Stimulated activated CD8-positive, alpha-beta memory T cell treated with anti-CD3 and anti-CD28 coated beads, Interleukin-15, amount 100 ng/mL, for 48 hours (primary cell): ENCODE measurements at places on chromosomes 7 and 10.

- no peak for DNase-seq
Measured at GRCh38 chr7:25216837-25217236, 11.4 kb downstream of the NPVF start.

DNA sequence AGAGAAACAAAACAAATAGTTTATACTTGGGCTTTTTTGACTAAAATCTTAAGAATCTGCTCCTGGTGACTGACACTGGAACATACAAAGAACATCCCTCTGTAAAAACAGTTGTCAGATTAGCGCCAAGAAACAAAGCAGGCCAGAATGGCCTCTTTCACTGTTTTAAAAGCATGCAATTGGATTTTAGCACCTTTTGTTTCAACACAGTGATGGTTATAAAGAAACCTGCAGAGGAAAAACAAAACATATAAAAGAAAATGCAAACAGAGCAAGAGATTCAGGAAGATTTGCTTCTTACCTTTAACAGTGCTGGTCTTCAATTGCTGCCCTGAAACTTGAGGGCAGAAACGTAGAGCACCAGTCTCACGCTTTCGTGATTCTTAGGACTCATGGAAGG, 652.2 kb upstream of the KCND2 start:
- no peak for DNase-seq

GRCh38 chr7:143383642-143383957, 2.5 kb downstream of the ZYX start:
- no peak for DNase-seq

GRCh38 chr10:60340973-60341372, 48.7 kb downstream of the ANK3 start:
- no peak for DNase-seq

GRCh38 chr7:68031180-68031943, 1034.7 kb downstream of the TYW1 start:
- no peak for DNase-seq

DNA sequence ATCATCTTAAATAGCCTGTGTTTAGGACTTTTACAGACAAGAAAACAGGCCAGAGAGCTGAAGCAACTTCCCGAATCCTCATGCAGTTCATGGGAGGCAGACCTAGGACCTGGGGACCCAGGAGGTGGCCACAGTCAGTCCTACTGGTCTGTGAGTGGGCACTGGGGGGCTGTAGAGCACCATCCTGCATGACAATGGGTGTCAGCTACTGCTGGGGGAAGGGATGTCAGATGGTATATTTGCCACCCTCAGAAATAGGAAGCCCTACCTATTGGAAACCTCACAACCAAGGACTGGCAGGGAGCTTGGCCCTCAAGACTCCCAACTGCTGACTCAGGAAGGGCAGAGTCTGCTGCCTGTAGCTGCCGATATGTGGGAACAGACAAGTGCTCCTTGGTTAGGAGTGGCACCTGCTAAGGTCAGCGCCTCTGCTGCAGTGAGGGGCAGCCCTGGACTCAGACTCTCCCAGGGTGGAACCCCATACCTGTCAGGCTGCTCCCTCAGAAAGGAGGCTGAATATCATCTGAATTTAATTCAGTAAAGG, 29.7 kb downstream of the OGDH start:
- no peak for DNase-seq

GRCh38 chr10:95848841-95849240, 58.9 kb upstream of the CC2D2B start:
- no peak for DNase-seq

DNA sequence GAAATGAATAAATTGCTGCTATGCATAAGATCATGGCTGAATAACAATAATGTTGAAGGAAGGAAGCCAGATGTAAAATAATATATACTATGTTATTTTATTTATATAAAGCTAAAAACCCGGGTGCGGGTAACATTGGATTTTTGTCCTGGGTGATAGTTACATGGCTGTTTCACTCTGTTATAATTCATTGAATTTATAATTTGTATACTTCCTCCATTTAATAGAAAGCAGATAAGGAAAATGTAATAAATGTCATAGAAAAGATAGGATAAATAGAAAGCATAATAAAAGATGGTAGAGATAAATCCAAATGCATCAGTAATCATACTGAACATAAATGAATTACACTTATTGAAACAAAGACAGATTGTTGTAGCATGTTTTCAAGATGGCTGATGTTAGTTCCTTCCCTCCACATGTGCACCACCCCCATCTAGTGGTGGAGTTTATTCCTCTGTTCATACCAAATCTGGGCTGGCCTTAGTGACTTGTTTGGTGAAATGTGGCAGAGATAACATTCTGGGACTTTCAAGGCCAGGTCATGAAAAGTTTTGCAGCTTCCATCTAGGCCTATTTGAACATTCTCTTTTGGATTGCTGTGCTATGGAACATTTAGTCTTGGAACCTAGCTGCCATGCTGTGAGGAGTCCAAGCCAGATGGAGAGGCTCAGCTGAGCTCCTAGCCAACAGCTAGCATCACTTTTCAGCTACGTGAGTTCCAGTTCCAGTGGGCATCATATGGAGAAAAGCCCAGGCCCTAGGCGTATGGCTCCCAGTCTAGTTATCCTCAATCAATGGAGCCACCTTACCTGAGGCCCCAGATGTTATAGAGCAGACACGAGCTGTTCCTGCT, 46.9 kb downstream of the AHCYL2 start:
- peak; percentile 34 for DNase-seq

GRCh38 chr10:72918352-72918751, 24.8 kb downstream of the OIT3 start:
- DNase-seq, result no peak

DNA sequence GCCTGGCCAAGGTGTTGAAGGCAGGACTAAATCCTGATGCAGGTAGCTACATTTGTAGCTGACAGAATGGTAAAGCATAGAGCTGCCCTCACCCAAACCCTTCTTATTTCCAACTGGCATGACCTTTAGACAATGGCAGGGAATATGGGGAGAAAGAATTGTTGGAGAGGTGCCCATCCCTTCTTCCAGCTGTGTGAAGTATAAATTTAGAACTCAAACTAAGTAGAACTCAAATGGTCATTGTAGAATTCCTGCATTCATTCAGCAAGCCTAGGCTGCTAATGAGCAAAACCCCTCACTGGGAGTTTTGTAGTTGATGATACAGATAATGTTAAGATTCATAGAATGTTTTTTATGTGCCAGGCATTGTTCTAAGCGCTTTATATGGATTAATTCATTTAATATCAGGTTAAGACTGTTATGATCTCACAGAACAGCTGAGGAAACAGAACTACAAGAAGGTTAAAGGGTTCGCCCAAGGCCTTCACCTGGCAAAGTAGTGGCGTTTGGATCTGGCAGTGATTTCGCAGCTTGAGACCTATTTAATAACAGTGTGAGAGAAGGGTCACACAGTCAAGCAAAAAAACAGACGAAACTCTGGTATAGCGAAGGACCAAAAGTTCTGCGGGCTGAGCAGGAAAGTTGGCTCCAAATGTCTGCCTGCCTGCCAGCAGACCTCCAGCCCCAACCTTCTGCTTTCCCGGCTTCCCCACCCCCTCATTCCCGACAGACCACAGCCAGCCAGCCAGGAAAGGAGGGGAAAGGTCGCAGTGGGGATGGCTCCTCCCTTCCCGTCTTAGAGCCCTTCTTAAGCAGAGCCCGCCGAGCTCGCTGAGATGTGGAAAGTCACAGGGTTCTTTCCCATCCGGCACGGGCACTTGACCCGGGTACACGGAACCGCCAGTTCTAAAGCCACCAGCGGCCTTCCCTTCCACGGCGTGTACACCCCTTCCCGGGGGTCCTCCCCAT, 1.6 kb upstream of the HILPDA start:
- DNase-seq, result no peak

DNA sequence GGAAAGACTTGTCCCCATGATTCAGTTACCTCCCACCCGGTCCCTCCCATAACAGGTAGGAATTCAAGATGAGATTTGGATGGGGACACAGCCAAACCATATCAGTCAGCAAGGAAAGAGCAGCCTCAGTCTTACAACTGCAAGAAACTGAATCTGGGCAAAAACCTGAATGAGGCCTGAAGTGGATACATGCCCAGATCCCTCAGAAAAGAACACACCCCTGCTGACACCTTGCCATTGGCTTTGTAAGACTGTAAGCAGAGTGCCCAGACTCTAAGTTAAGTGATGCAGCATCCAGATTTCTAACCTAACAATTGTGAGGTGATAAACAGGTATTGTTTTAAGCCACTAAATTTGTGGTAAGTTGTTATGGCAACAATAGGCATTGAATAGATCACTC, 670.8 kb downstream of the SORCS1 start:
- DNase-seq, result no peak

- no peak for DNase-seq
Measured at GRCh38 chr10:22335173-22335933, 9.9 kb upstream of the SPAG6 start.

DNA sequence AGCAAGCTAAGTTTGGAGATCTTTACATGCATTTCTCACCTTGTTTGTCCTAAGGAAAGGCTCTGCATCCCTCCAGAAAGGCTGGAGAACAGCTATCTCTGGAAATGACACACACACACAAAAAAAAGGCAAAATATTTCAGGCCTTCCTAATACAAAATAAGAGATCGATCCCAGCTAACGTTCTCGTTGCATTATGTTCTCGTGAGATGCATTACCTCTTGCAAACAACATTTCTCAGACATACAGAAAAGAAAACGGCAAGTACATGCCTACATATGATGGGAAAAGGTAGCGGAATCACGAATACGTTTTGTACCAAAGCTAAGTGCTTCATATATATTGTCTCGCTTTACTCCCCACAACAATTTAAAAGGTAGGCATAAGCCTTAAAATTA, 488 bp downstream of the MTERF1 start:
- no peak for DNase-seq

DNA sequence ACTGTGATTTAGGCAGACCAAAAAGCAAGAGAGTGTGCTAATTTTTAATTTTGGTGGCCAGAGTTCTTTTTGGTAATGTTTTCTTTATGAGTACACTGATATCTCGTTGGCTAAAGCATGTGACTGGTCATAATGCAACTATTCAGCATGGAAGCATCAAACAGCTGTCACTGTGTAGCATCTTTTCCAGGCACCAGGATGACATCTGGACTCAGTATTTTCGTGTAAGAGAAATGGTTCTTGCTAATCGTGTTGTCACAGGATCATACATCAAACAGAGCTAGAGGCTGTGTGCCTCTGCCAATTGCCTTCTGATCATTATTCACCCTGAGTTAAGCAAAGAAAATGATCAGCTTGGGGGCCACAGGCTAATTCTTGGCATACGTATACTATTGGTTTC, 118.9 kb downstream of the SND1 start:
- no peak for DNase-seq

GRCh38 chr10:119659951-119660350, 8.8 kb downstream of the BAG3 start:
- no peak for DNase-seq

DNA sequence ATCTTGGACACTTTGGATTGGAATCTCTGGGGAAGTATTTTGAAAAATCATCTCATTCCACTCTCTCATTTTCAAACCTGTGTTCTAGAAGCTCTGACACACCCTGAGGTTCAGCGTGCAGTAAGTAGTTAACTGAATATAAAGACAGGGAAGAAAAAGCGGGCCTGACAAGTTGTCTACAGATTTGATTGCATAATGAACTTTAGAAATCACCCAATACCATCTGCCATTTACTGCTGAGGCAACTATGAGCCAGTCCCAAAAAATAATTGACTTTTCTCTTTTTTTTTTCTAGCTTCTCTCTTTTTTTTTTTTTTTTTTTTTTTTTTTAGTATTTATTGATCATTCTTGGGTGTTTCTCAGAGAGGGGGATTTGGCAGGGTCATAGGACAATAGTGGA, 29.5 kb downstream of the CDC123 start:
- no peak for DNase-seq

DNA sequence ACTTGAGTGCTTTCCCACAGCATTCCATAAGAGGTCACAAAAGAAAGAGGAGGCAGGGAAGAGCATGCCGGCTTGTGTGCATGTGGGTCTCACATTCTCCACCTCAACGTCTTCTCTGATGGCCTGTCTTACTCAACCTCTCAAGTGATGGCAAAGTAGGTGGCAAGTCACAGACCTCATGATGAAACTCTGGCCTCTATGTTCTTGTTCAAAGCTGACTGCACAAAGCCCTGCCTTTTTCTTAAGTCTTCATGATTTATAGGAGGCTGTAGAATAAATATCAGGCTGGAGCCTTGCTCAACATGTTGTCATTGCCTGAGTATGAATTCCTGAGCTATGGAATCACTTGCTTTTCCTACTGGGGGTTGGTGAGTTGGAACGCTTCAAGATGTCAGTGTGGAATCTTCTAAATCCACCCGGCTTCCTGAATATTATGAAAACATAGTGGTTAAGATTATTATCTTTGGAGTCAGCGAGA, 213.6 kb upstream of the INHBA start:
- no peak for DNase-seq

- no peak for DNase-seq
Measured at GRCh38 chr10:122213766-122214165, 57.3 kb upstream of the BTBD16 start.

GRCh38 chr10:119283387-119283786, 76.0 kb downstream of the GRK5 start:
- no peak for DNase-seq

- DNase-seq, result no peak
Measured at GRCh38 chr10:16184096-16184597, 252.7 kb upstream of the PTER start.

DNA sequence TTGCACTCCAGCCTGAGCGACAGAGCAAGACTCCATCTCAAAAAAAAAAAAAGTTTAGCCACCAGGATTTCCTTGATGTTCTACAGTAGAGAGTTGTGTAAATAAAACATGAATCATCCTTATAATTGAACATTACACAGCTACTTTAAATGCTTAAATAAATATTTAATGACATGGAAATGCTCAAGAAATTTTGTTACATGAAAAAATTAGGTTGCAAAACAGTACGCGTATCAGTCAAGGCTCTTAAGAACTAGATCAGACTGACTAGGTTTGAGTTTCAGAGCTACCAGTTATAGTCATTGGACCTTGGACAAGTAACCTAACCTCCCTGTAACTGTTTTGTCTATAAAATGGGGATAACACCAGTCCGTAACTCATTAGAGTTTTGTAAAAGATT, 38.7 kb upstream of the GSAP start:
- no peak for DNase-seq

GRCh38 chr7:33062782-33063443, 337 bp upstream of the NT5C3A start:
- peak; percentile 86 for DNase-seq

GRCh38 chr7:1210979-1211608, 21.6 kb upstream of the UNCX start:
- DNase-seq, result no peak
